ENCODE measurements at places on chromosomes 6 and 20. TPM values are rescaled to one million over a fixed set of nuclear protein-coding genes. Genes with fewer than 3 reads are reported as not detected.

Gene FILIP1
- total RNA-seq, result 2.0 TPM

Gene ACTL10
- total RNA-seq, result 1.7 TPM

Gene OPRM1
- not detected for total RNA-seq

Gene SLPI
- total RNA-seq, result 73.6 TPM

Gene BYSL
- 36.5 TPM for total RNA-seq

Gene CCN5
- not detected for total RNA-seq

Gene SLC22A3
- 0.87 TPM for total RNA-seq

Gene GPR63
- 4.2 TPM for total RNA-seq

Gene SYNDIG1
- 4.1 TPM for total RNA-seq

Gene BPIFB2
- 0.22 TPM for total RNA-seq

Gene CDH4
- 8.3 TPM for total RNA-seq

DNA sequence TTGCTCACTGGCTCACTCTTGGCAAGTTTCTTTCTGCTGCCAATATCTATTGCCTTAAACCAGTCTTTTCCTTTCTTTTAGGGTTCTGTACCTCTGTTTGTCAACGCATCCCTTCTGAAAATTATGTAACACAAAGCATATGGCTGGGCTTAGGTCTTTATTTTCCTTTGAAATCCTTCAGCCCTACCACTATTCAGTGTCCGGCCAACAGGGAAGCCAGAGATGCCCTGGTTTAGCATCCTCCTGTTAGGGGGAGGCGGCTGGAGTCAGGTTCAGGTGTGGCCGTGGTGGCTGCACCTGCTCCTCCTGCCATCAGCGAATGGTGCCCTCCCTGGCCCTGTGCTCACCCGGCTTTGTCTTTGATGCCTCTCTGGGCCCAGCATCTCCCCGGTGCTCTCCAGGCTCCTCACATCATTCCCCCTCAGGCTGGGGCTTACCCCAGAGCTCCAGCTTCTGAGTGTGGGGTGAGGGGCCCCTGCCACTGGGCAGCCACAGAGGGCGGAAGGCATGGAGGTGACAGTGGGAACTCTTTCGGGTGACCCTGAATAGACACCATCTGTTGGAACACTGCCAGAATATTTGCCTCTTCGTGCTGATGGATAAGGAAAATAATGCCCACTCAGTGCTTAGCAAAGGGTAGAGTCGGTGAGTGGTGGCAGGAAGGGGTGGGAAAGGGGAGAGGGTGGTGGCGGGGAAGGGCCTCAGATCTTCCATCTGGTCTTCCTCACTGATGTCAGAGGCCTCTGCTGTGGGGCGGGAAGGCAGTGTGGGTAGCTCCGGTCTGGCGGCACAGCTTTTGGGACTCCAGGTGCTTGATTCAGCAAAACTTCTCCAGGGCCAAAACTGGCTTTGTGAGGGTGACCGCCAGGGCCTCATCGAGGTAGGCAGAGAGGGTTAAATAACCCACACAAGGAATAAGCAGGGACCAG lies 97.2 kb downstream of the DACT2 start:
- peaks cover 29% of the 10 kb centered on the region for H3K4me1 ChIP-seq
- no peaks in the 10 kb centered on the region for H3K36me3 ChIP-seq
- H3K27me3 ChIP-seq, result peaks cover 3% of the 10 kb centered on the region
- no peak overlapping the region for H3K4me3 ChIP-seq

DNA sequence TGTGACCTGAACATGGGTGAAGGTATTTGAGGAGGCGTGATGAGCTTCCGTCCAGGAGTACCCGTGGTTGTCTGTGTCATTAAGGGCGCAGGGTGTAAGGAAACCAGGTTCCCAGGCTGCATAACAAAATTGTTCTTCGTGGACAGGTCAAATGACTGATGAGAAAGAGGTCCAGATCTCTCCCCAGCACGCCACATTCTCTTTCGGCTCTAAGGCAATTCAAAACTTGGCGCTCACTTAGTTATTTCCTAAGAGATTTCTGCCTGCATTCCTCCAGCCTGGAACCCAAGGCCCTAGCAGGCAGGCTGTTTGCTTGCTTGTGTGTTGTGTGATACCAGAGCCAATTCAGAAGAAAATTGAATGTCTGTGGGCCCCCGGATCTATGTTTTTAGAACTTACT lies 139.9 kb downstream of the AGPAT4 start:
- peaks cover 6% of the 10 kb centered on the region for H3K4me1 ChIP-seq
- H3K36me3 ChIP-seq, result peaks cover 48% of the 10 kb centered on the region
- no peaks in the 10 kb centered on the region for H3K27me3 ChIP-seq
- H3K4me3 ChIP-seq, result no peak overlapping the region
- no peak for DNase-seq

DNA sequence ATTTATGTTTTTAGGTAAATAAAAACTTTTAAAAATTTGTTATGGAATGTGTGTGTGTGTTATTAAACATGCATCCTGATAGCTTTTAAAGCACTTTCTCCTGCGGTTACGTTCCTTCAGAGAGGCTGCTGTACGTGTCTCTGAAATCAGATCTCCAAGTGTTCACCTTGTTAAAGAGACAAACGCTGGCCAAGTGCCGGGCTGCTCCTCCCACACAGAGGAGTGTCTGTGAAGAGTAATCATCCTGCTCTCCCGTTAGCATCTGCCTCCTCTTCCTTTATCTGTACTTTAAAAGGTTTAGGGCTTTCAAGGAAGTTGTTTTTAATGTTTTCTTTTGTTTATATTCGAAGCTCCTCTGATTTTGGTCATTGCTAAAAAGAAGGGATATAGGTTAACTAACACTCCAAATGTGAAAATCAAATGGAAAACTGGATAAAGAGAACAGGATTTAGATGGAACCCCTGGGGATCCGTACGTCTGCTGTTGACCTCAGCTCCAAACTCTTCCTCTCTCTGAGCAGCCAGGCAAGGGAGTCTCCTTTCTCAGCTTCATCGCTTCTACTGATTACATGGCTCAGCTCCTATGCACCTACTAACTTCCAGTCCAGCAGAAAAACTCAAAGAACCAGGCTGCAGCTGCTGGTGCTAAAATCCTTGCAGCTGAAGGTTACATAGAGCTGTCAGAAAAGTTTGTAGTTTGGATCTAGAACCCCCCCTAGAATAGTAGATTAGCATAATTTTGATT lies 20.0 kb downstream of the IRF4 start:
- no peak overlapping the region for H3K4me3 ChIP-seq
- no peak overlapping the region for H3K27ac ChIP-seq
- H3K4me1 ChIP-seq, result peaks cover 9% of the 10 kb centered on the region
- DNase-seq, result no peak

DNA sequence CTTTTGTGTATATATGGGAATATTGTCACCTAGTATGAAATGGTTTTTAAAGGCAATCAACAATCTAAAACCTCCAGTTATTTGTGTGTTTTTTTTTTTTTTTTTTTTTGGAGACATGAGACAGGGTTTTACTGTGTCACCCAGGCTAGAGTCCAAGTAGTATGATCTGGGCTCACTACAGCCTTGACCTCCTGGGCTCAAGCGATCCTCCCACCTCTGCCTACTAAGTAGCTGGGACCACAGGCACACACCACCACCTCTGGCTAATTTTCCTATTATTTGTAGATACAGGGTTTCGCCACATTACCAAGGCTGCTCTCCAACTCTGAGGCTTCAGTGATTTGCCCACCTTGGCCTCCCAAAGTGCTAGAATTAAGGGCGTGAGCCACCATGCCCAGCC lies 349.9 kb downstream of the UTRN start:
- H3K4me1 ChIP-seq, result no peaks in the 10 kb centered on the region
- H3K27me3 ChIP-seq, result no peaks in the 10 kb centered on the region
- no peak overlapping the region for H3K27ac ChIP-seq
- DNase-seq, result no peak

DNA sequence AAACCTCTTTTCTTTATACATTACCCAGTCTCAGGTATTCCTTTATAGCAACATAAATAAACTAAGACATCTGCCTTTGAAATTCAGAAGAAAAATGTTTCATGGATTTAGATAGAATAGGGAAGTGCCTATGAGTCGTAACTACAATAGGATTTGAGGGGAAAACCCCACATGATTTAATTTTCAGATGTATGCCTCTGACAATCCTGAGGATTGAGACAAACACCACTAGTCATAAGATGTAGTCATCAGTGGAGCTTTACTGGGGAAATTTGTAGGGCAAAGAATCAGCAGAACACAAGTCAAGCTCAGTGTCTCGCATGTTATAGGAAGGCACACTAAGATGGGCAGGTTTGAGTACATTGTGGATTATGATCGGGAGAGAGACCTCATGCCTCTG lies 566.4 kb downstream of the BMP2 start:
- no peak for DNase-seq
- no peak overlapping the region for H3K27ac ChIP-seq
- no peaks in the 10 kb centered on the region for H3K4me1 ChIP-seq
- no peaks in the 10 kb centered on the region for H3K36me3 ChIP-seq
- no peak overlapping the region for H3K4me3 ChIP-seq
- H3K27me3 ChIP-seq, result no peaks in the 10 kb centered on the region

- peaks cover 18% of the 10 kb centered on the region for H3K4me1 ChIP-seq
- H3K4me3 ChIP-seq, result no peak overlapping the region
- H3K36me3 ChIP-seq, result no peaks in the 10 kb centered on the region
Measured at GRCh38 chr20:44705364-44706094, 9.6 kb upstream of the CCN5 start.

DNA sequence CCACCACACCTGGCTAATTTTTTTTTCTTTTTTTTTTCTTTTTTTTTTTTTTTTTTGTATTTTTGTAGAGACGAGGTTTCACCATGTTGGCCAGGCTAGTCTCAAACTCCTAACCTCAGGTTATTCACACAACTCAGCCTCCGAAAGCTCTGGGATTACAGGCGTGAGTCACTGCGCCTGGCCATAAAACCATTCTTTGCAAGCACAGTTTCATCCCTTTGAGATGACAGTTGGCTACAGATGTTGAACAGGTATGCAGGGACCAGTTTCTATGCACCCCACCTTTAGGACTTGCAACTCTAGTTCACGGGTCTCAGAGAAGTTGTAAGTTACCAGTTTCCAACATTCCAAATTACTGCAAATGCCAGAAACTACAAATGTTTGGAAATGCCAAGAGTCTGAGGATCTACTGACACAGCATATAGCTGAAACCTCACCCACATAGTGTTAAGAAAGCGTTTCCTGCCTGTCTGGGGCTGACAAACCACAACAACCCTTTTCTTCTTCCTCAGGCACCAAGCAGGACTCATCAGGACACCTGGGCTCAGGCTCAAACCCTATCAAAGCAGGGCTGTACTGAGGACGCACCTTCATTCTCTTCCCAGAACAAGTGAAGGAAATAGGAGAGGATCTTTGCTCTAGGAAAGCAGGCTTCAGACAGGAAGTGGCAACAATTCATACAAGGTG lies 22.9 kb downstream of the ARHGAP18 start:
- no peak overlapping the region for H3K4me3 ChIP-seq
- no peaks in the 10 kb centered on the region for H3K27me3 ChIP-seq
- no peaks in the 10 kb centered on the region for H3K36me3 ChIP-seq
- H3K27ac ChIP-seq, result peak overlapping the region; percentile 24

- H3K4me1 ChIP-seq, result no peaks in the 10 kb centered on the region
- peaks cover 19% of the 10 kb centered on the region for H3K27me3 ChIP-seq
- H3K4me3 ChIP-seq, result no peak overlapping the region
- peaks cover under 1% of the 10 kb centered on the region for H3K36me3 ChIP-seq
- DNase-seq, result no peak
- no peak overlapping the region for H3K27ac ChIP-seq
Measured at GRCh38 chr6:12823847-12824246, 107.3 kb downstream of the PHACTR1 start.

DNA sequence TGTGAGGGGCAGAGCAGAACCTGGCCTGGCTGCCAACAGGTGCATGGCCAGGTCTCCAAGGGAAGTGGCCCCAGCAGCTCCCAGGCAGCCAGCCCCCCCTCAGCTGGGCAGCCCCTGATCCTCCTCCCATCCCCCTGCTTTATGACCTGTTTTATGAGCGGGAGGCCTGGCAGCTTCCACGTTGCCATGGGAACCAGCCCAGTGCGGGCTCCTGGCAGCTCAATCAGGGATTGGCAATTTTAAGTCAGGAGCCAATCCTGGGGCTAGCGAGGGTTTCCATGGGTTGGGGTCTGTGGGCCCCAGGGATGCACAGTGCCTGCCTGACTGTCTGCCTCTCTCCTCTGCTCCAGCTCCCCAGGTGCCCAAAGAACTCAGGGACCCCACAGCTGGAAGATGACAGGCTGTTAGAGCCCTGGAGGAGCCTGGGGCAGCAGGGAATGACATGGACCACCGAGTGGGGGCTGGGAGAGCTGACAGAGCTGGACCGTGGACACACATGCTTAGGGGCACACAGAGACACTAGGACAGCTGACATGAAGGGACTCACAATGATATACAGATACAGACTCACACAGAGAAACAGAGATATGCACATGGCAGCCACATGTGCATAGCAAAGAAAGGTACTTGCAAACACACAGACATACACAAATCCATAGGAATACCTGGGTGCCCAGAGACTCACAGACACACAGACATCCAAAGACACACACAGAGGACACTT lies 56.5 kb upstream of the SIRPA start:
- H3K36me3 ChIP-seq, result no peaks in the 10 kb centered on the region
- no peak for DNase-seq

GRCh38 chr6:7267466-7268091 lies 45.4 kb downstream of the SSR1 start:
- no peaks in the 10 kb centered on the region for H3K36me3 ChIP-seq
- no peaks in the 10 kb centered on the region for H3K27me3 ChIP-seq
- H3K4me3 ChIP-seq, result no peak overlapping the region
- DNase-seq, result peak; percentile 40
- peaks cover 7% of the 10 kb centered on the region for H3K4me1 ChIP-seq
- no peak overlapping the region for H3K27ac ChIP-seq

GRCh38 chr6:18427296-18427695 lies 40.1 kb downstream of the RNF144B start:
- no peak for DNase-seq
- peak overlapping the region; percentile 61 for H3K27ac ChIP-seq

GRCh38 chr20:13681248-13682125 lies 42.8 kb upstream of the TASP1 start:
- H3K4me1 ChIP-seq, result no peaks in the 10 kb centered on the region
- no peak overlapping the region for H3K27ac ChIP-seq
- no peaks in the 10 kb centered on the region for H3K27me3 ChIP-seq
- no peaks in the 10 kb centered on the region for H3K36me3 ChIP-seq
- no peak overlapping the region for H3K4me3 ChIP-seq
- DNase-seq, result no peak

DNA sequence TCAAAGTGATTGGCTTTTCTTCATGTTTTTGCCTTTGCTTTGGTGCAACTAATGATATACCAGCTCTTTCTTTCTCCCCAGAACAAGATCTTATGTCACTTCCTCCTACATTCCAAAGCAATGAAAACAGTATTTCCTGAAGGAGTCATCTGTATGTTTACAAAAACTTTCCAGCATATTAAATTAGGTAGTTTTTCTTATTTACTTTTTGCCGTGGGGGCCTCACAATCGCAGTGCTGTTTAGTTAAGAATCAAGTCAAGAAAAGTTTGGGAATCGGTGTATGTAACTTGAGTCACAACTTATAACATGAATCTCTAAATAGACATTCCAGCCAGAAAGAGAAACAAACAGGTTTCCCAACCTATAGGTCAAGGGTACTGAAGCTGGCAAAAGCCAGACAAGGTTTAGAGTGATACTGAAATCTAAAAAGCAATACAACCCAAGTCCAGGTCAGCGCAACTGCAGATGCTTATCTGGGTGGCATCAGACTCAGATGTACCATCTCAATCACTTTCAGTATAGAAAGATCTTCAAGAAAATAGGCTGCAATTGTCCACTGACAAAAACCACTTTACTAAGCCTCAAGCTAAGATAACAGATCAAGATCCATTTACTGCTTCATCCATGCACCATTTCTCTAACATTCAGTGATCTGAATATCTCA lies 63.6 kb downstream of the IPCEF1 start:
- H3K4me1 ChIP-seq, result peaks cover 11% of the 10 kb centered on the region
- H3K4me3 ChIP-seq, result peak overlapping the region; percentile 29
- peak overlapping the region; percentile 66 for H3K27ac ChIP-seq
- no peaks in the 10 kb centered on the region for H3K36me3 ChIP-seq
- DNase-seq, result no peak

GRCh38 chr6:18203786-18204185 lies 48.6 kb downstream of the KDM1B start:
- no peak overlapping the region for H3K4me3 ChIP-seq
- no peaks in the 10 kb centered on the region for H3K27me3 ChIP-seq
- no peak for DNase-seq
- no peak overlapping the region for H3K27ac ChIP-seq
- H3K36me3 ChIP-seq, result peaks cover 30% of the 10 kb centered on the region
